Fibroblast of mammary gland (primary cell): ENCODE measurements at places on chromosomes 7 and 10.

DNA sequence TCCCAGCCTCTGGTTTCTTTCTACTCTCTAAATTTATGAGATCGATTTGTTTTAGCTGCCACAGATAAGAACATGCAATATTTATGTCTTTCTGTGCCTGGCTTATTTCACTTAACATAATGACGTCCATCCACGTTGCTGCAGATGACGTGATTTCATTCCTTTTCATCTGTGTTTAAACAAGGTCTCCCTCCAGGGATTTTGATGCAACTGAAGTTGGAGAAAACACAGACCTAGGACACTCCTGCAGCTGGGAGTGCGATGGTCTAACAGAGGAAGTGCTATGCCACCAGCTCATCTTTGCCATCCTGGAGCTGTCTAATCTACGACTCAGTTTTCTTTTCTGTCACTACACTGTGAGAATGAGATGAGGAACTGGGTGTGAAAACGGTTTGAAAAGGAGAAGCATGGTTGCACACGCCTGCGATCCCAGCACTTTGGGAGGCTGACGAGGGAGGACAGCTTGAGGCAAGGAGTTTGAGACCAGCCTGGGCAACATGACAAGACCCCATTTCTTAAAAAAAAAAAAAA is 1.5 kb upstream of the KCTD7 start:
- peak; percentile 94 for DNase-seq

GRCh38 chr10:32367793-32368453 is 21.0 kb upstream of the EPC1 start:
- DNase-seq: peak; percentile 73

DNA sequence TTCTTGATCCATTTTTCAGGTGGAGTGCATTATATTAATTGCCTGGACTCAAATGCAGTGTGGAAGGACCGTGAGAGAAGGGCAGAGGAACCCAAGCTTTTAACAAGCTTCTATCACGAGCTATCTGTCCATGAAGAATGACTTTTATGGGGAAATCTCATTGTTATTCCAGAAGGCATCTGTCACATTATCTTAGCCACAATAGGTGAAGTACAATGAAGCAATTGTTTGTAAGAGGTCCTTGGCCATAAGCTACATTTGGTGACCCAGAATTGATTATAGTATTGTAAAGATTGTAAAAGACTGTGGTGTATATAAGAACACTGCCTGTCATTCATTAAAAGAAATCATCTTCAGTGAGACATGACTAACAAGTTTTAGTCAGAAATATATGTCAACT is 58.6 kb upstream of the RELN start:
- DNase-seq: no peak

GRCh38 chr7:50227726-50228125 is 76.8 kb upstream of the IKZF1 start:
- DNase-seq: no peak

GRCh38 chr10:4939224-4940072 is 23.8 kb upstream of the AKR1C1 start:
- peak; percentile 51 for DNase-seq

DNA sequence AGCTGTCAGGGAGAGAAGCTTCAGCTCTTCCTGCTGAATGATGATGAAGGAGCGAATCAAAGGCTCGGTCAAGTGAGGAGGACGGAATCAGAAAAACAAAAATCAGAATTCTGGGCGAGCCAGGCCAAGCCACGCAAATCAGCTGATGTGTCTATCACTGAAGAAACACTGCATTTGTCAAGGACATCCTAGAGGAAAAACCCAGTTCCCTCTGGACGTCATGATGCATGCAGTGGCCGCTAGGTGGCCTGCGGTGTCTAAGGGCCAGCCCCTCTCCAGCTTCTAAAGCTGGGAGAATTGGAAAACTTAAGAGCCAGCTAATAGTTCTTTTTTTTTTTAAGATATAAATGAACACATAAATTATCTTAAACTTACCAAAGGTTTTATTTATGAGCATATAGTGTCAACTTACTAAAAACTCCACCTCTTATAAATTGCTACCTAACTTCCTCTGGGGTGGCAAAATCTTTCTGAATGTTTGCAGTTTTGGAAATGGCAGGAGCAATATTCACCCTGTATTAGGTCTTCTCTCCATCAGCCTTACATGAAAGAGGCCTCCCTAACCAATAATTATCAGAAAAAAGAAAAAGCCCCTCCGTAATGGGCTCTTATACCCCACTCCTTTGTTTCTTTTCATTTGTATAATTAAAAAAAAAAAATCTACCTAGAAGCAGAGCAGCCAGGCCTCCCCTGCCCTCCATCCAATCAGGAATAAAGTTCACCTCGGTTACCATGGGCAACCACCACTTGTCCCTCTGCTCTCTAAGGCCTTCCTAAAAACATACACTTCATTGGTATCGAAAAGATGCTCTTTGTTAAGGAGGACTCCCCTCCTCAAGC is 186.8 kb downstream of the USP6NL start:
- DNase-seq: peak; percentile 52

DNA sequence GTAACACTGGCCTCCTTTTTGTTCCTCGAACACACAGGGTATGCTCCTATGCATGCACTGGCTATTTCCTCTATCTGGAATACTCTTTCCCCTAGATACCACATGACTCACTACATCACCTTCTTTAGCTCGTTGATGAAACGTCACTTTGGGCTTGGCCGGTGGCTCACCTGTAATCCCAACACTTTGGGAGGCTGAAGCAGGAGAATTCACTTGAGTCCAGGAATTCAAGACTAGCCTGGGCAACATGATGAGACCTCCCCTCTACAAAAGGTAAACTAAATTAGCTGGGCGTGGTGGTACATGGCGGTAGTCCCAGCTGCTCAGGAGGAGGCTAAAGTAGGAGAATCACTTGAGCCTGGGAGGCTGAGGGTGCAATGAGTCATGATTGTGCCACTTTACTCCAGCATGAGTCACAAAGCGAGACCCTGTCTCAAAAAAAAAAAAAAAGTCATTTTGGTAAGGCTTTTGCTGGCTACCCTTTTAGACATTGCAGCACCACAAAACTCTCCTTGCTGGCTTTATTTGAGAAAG is 14.5 kb downstream of the ANKIB1 start:
- peak; percentile 37 for DNase-seq

DNA sequence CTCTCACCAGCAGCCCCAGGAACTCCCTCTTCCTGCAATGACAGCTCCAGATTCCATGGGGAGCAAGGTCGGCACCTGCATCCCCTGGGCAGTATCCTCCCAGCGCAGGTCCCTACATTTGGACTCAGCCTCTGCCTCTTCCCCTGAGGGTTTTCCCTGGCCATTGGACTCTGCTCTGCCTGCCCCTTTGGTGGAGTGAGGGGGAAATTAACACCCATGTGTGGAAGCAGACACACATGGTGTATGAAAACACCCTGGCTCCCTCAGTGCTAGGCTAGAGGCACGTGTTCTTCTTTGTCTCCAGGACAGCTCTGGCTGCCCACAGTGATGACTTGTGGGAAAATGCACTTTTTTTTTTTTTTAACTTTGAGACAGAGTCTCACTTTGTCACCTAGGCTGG is 8.4 kb downstream of the PRF1 start:
- no peak for DNase-seq

- no peak for DNase-seq
Observed at GRCh38 chr10:68103901-68104300, 5.4 kb upstream of the MYPN start.

DNA sequence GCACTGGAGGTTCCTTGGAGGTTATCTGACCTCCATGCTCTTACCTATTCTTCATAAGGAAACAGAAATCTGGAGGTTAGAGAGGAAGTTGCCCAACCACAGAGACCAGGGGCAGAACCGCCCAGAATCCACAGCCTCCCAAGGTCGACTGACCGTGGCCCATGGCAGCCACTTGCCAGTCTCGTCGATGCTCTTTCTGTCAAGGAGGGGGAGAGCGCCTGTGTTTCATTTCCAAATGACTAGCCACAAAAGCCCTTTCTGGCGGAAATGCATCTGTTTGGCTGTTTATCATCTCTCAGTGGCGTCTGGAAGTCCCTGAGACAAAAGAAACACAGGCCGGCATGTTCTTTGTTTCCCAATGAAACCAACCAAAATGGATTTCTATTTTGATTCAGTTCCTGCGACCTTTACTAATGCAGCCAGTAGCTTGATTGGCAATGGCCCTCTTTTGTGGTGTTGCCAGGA is 2.9 kb downstream of the RAMP3 start:
- DNase-seq: no peak

GRCh38 chr7:24767878-24768569 is 10.8 kb upstream of the GSDME start:
- no peak for DNase-seq

- no peak for DNase-seq
Observed at GRCh38 chr7:155462163-155462735, 4.3 kb downstream of the EN2 start.

GRCh38 chr7:2577914-2578680 is 19.3 kb downstream of the IQCE start:
- no peak for DNase-seq

DNA sequence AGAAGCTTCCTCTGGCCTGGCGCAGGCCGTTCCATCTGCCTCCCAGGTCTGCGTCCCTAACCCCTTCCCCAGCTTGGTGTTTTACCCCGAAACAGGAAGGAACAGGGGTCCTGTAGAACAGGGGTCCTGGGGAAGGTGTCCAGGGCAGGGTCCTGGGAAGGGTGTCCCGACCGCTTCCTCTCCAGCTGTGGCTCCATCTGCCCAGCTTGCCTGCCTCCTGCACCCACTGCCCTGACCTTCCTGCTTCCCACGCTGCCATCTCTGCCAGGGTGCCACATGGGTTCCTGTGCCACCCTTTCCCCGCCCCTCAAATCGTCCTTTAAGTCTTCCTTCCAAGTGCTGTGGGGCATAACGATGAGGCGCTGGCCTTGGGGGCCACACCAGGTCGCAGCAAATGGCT is 32.4 kb downstream of the WDR86 start:
- DNase-seq: no peak

DNA sequence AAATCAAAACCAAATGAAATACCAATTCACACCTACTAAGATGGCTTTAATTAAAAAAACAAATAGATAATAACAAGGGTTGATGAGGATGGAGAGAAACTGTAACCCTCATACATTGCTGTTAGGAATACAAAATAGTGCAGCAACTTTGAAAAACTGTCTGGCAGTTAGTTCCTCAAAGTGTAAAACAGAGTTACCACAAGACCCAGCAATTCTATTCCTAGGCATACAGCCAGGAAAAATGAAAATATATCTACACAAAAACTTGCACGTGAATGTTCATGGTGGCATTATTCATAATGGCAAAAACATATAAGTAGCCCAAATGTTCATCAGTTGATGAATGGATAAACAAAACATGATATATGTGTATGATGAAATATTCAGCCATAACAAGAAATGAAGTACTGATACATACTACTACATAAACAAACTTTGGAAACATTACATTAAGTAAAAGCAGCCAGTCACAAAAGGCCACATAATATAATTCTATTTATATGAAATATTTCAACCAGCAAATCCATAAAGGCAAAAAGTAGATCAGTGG is 83.5 kb downstream of the BRAF start:
- DNase-seq: no peak

DNA sequence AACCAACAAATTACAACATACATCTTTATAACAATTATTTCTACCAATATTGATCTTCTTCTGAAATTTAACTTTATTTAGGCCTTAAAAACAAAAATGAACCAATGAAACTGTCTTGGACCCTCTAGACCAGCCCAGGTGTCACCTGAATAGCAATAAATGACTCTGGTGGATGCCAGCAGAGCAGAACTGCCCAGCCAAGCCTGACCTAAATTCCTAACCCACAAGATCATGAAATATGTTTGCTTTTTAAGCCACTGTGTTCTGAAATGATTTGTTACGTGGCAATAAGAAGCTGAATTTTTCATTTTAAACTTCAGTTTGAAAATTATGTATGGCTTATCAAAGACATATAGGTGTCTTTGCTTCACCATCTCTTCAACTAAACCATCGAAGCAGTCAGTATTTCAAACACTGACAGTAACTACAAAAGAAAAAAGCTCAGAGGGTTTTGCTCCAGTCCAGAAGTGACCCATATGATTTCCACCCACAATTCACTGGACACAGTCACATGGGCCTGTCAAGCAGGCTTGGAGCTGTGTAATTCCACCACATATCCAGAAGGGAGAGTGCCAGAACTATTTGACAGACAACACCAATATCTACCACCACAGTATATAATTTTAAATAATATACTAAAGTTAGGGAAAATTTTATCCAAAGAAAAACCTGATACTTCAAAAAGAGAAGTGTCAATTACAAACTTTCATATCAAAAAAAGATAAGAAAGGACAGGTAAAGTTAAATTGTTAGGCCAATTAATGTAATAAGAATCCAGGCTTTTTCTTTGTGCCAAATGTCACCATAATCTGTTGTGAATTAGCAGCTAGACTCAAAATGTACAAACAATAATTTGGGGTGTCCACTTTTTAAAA is 94.5 kb downstream of the KMT2C start:
- DNase-seq: peak; percentile 79

DNA sequence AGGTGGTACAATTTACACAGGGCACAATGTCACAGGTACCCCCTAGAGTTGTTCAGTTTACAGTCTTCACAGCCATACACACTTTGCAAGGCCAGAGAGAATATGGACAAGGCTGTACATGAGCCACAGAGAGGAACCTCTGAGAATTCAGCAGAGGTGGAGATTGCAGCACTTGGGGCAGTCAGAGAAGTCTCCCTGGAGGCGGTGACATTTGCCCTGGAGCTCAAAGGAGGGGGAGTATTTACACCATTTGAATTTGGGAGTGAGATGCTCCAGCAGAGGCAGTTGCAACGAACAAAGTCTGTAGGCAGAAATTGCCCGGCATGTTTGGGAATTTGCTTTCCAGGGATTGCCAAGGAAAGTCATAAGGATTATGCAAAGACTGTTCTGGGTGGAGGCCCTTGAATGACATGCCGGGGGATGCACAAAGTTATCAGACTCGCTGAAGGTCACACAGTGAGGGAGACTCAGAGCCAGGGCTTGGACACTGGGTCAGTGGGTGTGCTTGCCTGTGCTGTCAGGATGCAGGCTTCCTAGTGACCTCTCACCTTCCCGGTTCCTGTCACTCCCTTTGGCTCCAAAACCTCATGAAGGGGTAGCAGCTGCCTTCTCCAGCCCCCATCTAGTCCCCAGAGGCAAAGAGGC is 160.7 kb upstream of the PCBD1 start:
- DNase-seq: no peak

GRCh38 chr10:11154849-11155498 is 137.3 kb downstream of the CELF2 start:
- no peak for DNase-seq

GRCh38 chr7:137086896-137087295 is 218.4 kb downstream of the CHRM2 start:
- DNase-seq: no peak
